ENCODE measurements at places on chromosomes 5 and 9. TPM values are rescaled to one million over a fixed set of nuclear protein-coding genes. Genes with fewer than 3 reads are reported as not detected.

DNA sequence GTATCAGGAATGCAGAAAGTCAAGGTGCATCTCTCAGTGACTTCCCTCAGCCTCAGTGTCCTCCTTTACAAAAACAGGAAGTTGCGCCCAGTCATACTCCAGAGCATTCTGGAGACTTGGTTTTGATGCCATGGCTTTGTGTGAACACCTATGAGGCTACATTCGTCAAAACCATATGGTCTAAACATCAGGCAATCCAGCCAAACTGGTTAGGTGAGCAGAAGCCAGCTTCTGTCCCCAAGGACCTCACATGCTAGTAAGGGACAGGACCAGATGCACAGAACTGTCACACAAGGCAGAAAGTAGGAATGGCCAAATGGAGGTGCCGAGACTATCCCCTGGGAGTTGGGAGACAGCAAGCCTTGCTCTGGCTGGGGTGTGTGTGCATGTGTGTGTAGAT, 217.2 kb downstream of the MELK start:
- DNase-seq: no peak

GRCh38 chr9:111149018-111149759, 110.9 kb upstream of the LPAR1 start:
- peak; percentile 13 for DNase-seq

GRCh38 chr9:99373912-99374311, 151.8 kb downstream of the SEC61B start:
- no peak for DNase-seq

DNA sequence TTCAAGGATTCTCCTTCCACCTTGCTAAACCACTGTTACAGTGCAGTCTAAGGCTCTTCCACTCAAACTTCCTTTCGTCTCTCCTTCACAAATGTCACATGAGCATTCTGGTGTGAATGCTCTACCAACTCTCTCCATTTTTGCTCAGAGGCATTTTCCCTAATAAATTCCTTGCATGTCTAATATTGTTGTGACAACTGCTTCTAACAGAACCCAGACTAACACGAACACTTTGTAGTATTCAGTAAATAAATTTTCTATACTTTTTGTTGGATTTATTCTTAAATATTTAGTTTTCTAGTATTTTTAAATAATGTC, 24.0 kb downstream of the RAPGEF6 start:
- DNase-seq: no peak

- peak; percentile 43 for DNase-seq
Observed at GRCh38 chr5:39461007-39461682, 36.4 kb upstream of the DAB2 start.

DNA sequence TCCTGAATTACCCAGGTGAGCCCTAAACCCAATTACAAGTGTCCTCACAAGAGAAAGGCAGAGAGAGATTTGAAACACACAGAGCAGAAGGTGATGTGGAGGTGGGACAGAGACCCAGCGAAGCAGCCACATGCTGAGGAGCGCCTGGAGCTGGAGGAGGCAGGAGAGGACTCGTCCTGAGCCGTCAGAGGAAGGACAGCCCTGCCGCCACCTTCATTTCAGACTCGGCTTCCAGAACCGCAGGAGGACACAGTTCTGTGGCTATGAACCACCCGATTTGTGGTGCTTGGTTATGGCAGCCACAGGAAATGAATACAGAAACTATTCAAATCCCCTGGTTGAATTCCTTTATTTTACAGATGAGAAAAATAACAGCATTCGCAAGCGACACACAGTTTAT, 16.4 kb upstream of the FBP1 start:
- DNase-seq: no peak

- DNase-seq: no peak
Observed at GRCh38 chr5:168438349-168438748, 47.9 kb upstream of the RARS1 start.

DNA sequence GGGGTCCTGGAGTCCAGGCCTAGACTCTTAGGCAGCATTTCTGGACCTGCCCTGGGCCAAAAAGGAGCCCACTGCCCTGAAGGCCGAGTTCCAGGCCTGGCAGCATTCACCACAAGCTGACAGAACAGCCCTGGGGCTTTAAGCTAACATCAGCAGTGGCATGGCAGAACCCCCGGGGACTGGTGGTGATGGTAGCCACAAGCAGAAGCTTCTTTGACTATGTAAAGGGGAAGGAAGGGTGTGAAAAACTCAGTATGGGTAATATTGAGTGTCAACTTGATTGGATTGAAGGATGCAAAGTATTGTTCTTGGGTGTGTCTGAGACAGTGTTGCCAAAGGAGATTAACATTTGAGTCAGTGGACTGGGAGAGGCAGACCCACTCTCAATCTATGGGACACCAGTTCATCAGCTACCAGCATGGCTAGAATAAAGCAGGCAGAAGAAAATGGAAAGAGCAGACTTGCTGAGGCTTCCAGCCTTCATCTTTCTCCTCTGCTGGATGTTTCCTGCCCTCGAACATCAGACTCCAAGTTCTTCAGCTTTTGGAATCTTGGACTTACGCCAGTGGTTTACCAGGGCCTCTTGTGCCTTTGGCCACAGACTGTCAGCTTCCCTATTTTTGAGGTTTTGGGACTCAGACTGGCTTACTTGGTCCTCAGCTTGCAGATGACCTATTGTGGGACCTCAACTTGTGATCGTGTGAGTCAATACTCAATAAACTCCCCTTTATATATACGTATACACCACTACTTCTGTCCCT, 661.0 kb upstream of the C9orf72 start:
- DNase-seq: peak; percentile 2

DNA sequence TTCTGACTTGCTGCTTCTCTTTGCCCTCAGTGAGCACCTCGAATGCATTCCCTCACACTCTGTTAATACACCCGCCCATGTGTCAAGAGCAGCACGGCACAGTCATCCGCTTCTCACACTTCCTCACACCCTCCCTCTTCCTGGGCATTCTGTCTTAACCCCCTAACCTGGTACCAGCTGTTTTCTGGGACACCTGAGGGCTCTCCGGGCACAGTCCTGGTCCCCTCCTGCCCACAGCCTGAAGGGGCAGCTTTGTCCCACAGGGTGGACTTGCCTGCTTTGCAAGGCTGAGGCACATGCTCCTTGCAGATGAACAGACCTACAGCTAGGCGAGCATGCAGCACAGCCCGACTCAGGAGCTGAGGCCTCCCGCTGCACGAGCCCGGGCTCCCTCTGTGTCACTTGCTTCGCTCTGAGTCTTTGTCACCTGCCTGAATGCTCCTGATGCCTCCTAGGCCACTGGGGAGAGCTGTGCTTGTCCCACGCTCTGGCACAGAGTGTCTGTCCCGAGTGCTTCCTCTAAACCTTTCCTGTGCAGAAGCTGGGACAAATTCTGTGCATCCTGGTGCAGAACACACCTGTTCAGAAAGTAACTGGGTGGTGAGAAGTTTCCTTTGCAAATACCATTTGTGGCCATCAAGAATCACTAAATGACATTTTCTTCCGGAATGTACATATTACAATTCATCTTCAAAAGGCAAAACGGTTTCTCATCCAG, 47.8 kb downstream of the AHRR start:
- no peak for DNase-seq

DNA sequence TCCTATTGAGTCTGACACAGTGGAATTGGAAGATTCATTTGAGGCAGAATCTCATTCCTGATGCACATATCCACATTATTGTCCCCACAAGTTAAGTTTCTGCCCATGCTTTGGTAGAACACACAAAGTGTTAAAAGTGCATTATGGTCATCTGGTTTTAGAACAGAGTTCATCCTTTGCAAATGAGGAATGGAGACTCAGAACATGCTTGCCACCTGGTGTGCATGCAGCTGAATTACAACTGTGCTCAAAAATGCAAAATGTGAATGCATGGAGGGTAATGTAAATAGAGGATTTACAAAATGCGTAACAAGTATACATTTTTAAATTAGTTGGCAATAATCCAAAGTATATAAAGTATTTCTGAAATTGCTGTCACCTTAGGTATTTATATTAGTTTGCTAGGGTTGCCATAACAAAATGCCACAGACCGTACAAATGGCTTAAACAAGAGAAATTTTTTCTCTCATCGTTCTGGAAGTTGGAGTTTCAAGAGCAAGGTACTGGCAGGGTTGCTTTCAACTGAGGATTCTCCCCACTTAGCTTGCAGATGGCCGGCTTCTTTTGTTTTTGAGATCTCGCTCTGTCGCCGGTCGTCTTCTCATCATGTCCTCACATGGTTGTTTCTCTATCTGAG, 671.1 kb downstream of the TAF11L14 start:
- DNase-seq: peak; percentile 48

DNA sequence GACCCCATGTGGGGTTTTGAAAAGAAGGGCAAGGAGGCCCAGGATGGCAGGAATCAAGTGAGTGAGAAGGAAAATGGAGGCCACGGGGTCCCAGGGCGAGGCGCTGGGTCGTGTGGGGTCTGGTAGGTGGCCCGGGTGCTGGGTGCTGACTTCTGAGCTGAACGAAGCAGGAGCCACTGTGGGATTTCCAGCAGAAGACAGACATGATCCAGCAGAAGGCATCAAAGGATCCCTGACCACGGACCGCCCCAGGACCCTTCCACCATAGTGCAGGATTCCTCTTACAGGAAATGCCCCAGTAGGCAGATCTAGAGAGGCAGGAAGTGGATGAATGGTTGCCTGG, 106.7 kb downstream of the ADAMTS2 start:
- no peak for DNase-seq

DNA sequence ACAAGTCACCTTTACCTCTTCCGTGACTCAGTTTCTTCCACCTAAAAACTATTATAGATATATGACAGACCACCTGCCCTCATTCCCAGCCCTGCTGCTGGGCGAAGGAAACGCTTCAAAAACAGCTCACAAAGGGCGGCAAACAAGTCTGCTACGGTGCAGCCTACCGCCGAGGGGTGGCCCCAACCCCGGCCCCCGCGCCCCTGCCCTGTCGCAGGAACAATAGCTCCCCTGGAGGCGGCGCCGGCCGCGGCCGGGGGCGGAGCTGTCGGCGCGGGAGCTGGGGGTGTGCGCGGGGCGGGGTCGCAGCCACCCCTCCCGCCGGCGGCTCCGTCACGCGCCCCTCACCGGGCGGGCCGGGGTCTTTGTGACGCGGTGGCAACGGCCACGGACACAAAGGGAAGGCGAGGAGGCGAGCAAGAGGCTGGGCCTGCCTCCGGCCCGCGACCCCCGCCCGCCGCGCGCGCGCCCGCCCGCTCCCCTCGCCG, at the start of gene TMEFF1:
TSS of gene TMEFF1 (plus strand) at position 362 of the 488 bp plus-strand sequence. CDS start 396 bp downstream, outside the sequence.
- peak; percentile 12 for DNase-seq

DNA sequence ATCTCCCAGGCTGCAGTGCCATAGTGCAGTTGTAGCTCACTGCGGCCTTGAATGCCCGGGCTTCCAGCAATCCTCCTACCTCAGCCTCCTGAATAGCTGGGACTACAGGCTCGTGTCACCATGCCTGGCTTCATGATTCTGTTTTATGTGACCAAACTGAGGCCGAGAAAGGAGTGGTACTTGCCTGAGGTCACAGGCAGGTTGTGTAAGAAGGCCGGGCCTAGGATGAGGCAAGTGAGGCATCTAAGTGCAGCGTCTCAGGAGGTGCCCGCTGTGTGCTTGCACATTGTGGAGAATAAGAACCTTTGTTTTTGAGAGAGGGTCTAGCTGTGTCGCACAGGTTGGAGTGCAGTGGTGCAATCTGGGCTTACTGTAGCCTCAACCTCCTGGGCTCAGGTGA, 2.1 kb upstream of the NDST1 start:
- DNase-seq: no peak

GRCh38 chr5:142316681-142317080, 8.1 kb downstream of the SPRY4 start:
- DNase-seq: no peak

- DNase-seq: peak; percentile 75
Observed at GRCh38 chr9:108439947-108440346, 415.8 kb downstream of the ACTL7B start.

DNA sequence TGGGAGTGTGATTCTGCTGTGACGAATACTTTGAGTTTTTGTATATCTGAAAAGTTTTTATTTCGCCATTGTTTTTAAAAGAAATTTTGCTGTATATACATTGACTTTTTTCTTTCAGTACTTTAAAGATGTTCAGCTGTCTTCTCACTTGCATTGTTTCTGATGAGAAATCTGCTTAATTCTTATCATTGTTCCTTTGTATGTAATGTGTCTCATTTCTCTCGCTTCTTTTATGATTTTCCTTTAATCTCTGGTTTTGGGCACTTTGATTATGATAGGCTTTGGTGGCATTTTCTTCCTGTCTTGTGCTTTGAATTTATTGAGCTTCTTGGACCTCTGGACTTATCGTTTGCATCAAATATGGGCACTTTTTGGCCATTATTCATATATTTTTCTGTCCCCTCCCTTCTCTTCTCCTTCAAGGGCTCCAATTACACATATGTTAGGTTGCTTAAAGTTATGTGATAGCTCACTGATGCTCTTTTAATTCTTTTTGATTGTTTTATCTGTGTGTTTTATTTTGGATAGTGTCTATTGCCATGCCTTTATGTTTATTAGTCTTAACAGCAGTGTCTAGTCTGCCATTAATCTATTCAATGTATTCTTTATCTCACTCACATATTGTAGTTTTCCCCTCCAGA, 30.6 kb downstream of the STX17 start:
- no peak for DNase-seq

DNA sequence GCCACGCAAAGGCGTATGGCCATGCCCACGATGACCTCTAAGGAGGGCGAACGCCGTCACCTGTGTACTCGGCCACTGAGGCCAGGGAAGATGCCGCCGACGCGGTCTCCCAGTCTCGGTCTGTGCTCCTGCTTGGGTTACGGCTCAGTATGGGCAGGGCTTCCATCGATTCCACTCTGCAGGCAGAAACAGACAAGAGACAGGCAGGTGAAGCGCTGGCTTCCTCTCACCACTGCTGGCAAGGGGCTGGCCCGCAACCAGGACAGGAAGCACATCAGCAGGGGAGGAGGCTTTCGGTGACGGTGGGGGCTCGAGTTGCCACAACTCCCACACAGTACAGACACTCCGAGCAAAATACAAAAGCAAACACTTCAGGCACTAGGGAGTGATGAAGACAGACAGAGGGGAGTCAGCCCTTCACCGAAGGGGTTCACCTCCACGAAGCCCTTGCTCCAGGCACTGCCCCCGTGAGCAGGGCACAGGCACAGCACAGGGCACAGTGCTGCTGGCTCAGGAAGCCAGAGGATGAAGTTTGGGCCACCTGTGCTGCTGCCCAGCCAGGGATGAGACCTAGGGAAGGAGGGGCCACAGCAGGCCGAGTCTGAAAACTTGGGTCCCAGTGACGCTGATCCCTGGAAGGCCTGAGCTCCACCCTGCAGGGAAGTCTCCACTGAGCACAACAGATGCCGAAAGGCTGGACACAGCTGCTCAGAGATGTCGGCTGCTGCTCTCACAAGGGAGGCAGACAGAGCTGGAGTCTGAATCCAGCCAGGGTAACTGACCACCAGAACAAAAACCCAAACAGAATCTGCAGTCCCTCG, 91.3 kb downstream of the CAMSAP1 start:
- no peak for DNase-seq

The SLC12A7 gene
- 9.5 TPM for total RNA-seq

The CNTRL gene
- total RNA-seq: 6.5 TPM

The GFI1B gene
- 0.32 TPM for total RNA-seq

The THBS4 gene
- total RNA-seq: under 0.01 TPM

The CCDC183 gene
- total RNA-seq: 0.32 TPM

The C5orf58 gene
- not detected for total RNA-seq

The ELAVL2 gene
- not detected for total RNA-seq

The MEGF10 gene
- 0.97 TPM for total RNA-seq

The DMRT3 gene
- total RNA-seq: not detected

Data from fibroblast of villous mesenchyme (primary cell).